Caco-2 (cell line): ENCODE measurements at places on chromosomes 11 and 22.

DNA sequence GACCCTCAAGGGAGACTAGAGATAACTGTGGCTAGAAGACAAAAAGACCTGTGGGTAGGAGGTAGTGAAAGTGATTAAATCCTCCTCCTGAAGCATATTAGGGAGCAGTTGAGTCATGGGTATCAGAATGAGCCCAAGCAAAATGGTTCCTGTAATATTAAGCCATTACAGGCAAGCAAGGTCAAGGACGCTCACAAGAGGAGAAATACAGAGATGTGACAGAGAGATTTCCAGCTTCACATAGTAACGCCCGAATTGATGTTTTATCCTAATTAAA is 77.7 kb downstream of the FAM76B start:
- no peak for DNase-seq

GRCh38 chr11:47857485-47857884 is 9.3 kb upstream of the NUP160 start:
- no peak for DNase-seq

GRCh38 chr22:25076336-25076735 is 123.3 kb upstream of the CRYBB3 start:
- no peak for DNase-seq

DNA sequence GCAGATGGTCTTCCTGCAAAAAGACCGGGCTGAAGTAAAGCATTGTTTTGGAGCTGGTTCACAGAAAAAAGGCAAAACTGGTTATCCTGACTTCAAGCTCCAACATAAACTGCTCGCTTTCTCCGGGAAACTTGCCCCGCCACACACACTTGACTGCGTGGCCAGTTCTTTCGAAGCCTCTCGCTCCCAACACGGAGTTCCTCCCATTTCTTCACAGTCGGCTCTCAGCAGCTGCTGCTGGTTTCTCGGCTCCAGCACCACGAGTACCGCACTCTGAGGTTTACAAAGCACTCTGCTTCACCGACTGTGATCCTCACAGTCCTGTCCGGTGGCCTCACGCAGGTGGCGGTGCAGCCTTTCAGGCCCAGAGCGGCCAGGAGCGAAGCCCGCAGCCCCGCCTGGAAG is 264 bp downstream of the CHEK1 start:
- DNase-seq: no peak

GRCh38 chr11:112989198-112989597 is 28.0 kb downstream of the NCAM1 start:
- DNase-seq: no peak

- DNase-seq: peak; percentile 42
Observed at GRCh38 chr11:67300756-67301312, 2.5 kb upstream of the SSH3 start.

GRCh38 chr11:82927264-82927880 is 25.8 kb downstream of the DDIAS start:
- DNase-seq: peak; percentile 67

- no peak for DNase-seq
Observed at GRCh38 chr22:42493393-42493792, 26.2 kb downstream of the RRP7A start.

- DNase-seq: no peak
Observed at GRCh38 chr22:46041642-46042041, 64.7 kb upstream of the WNT7B start.

GRCh38 chr22:40383905-40384304 is 13.5 kb downstream of the SGSM3 start:
- DNase-seq: no peak

DNA sequence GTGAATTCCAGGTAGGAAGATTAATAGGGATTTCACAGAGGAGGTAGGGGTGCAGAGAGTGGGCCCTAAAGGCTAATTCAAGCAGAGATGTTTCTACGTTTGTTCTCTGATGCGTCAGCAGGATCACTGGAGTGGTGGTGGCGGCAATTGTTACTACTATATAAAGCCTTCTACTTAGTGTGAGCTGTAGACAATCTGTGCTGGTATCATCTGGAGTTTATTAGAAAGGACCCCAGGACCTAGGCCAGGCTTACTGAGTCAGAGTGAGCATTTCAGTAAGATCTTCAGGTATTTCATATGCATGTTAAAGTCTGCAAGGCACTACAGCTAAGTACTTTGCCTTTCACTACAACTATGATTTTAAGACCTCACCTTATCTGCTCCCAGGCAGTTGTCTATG is 59.5 kb downstream of the USP35 start:
- DNase-seq: no peak

DNA sequence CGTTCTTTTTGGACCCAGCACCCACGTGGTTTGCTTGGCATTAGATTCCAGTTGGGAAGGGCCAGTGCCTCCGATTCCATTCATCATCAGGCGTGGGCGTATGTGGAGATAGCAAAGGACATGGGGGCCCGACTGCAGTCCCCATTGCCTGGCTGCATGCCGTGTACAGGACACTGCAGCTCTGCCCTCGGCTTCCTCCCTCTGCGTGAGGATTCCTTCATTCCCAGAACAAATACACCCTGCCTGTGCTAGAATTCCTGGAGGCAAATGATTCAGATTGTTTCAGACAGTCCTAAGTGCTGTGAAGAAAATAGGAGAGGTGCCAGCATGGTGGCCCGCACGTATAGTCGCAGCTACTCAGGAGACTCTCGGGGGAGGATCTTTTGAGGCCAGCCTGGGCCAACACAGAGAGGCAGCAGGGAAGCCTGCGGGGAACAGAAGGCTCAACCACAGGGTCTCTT is 15.4 kb downstream of the DERL3 start:
- no peak for DNase-seq

DNA sequence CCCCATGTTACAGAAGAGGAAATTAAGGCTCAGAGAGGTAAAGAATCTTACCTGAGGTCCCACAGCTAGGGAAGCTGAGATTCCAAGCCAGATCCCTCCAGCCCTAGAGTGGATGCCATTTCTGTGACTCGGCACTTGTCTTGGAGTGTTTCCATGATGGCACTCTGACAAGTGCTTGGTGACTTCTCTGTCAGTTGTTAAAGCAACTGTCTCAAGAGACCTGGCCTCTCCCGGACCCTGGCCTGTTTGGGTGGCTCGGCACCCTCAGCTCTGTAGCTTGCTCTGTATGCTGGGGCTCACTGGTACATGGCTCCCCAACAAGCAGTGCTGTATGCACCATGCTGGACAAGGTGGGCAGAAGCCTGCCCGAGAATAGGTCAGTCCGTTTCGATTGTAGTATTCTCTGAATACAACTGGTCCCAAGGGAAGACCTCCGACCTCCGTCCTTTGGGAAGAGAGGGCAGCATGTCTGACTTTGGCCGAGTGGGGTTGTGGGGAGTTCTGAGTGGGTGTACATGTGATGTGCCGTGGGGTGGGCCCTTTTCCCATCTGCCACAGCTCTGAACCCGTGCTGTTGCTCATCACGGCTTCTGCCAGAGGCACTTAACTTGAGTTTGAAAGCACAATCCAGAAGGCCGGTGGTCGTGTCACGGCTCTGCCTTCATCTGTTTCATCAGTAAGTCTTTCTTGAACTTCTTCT is 12.4 kb downstream of the ACO2 start:
- DNase-seq: no peak

DNA sequence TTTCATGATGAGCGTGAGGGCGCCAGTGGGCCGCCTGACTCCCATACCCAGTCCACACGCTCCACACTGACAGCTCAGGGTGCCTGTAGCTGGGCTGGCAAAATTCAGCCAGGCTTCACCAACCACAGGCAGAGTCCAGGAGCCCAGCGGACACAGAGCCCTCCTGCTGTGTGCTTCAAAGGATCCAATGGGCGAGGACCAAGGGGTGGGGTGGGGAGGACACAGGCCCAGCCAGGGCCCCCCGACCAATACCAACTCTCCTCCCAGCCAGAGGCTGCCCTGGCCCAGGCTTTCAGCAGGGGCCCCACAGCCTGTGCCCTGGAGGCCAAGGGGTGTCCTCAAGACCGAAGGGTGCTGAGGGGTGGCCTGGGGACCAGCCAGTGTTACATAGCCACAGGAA is 336.1 kb downstream of the CTTN start:
- no peak for DNase-seq

DNA sequence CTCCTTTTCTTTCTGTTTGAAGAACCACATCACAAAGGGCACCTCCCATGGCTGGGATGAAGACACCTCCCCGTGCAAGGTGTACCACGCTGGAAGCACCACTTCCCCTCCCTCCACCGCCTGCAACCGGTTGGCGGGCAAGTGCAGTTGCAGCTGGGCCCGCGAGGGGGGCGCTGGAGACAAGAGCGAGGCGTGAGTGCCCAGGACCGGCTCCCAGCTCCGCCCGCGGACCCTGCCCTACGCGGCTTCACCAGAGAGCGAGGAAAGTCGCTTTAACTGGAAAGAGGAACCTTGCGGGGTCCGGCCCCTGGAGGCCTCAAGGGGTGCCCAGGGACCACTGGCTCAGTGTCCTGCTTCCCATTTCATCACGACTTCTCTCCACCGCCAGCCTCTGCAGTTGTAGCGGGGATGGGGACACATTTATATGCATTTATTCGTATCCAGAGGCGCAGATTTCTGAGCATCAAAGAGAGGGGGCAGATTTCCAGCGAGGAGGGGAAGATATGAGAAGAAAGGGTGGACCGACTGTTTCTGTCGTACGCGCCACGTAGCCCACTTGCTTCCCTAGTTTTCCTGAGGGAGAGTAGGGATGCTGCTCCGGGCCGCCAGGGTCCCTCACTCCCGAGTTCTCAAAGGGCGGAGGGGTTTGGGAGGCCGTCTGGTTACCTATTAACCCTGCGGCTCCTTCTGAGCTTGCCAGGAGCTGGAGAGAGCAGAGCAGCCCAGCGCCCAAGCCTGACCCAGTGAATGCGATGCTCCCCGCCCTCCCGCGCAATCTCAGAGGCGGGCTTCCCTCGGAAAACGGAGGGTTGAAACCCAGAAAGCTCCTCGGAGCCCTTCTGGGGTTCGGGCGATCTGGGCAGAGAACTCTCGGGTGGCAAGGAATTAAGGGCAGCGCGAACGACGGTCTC is 3.5 kb downstream of the ESAM start:
- DNase-seq: peak; percentile 93

- DNase-seq: no peak
Observed at GRCh38 chr11:83285151-83285770, 906 bp downstream of the CCDC90B start.

DNA sequence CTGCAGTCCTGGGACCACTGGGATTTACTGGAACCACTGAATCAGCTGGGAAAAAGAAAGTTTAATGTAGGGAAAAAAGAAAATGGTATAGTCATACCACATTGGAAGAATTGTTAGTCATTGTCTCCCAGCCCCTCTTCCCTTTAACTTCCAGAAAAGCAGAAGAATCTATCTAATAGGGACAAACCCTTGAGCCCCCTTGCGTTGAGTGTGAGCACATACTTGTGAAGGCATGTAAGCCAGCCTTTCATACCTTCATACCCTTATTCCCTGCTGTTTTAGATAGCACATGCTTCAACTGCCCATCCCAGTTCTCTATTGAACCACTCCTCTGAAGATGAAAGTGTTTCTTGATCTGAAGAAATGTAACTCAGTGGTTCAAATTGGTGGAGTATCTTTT is 6.6 kb downstream of the TREH start:
- no peak for DNase-seq

DNA sequence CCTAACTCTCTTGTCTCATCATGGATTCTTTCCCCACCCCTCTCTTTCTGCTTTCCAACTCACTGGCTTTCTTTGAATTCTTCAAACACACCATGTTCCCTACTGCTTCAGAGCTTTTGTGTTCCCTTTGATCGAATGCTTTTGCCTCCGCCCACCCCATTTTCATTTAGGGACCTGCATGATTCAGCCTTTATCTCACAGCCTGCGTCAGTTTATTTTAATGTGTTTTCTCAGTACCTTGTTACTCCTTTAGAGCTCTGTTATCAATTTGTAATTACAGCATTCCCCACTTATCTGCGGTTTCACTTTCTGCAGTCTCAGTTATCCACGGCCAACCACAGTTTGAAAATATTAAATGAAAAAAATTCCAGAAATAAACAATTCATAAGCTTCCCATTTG is 451.3 kb downstream of the METTL15 start:
- no peak for DNase-seq

GRCh38 chr22:45673482-45674175 is 2.0 kb downstream of the ATXN10 start:
- DNase-seq: no peak

DNA sequence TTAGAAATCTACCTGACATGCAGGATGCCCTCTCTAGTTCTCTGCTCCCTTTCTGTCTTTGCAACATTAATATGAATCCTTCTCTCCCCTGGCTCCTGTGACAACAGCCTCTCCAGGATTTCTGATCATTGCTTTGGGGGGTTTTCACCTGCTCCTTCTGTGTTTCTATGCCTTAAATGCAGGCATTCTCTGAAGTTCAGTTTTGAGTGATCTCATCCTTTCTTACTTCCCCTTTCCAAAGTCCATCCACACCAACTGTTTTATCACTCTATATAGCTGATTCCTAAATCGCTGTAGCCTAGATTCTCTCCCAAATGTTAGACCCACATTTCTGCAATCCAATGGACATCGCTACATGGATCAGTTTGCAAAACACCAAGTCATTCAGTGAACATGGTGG is 330.7 kb upstream of the NCAM1 start:
- DNase-seq: no peak

DNA sequence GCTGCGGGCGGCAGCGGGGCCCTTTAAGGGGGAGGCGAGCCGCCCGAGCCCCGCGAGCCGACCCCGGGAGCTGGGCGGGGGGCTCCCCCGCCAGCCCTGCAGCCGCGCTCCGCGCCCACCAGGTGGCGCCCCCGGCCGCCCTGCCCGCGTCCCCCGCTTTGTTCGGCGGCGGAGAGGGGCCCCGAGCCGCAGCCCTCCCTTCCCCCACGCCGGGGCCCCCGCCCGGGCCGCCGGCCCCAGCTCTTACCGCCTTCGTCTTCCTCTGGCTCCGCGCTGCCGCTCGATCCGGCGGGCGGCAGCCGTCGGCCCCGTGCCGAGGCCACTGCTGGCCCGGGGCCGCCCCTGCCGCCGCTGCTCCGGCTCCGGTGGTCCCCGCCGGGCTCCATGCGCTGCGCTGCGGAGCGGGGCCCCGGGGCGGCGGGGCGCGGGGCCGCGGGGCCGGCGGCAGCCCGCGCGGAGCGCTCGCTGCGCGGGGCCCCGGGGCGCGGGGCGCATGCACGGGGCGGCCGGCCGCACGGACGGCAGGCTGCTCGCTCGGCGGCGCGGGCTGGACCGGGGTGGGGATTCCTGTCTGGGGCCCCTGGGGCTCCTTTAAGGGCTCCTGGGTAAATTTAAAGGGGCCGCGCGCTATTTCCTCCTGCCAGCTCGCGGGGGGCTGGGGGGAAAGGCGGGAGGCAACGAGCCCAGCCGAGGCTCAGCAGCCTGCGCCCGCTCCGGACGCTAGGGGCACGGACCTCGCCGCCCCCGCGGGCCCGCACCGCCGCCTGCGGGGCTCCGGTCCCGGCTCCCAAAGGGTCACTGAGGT is at the start of gene ZFTA:
Gene ZFTA, minus strand, starts transcription at position 539 of the 805 bp plus-strand sequence. Its CDS starts 153 bp downstream, at position 386.
- peak; percentile 84 for DNase-seq
